Panc1 (cell line): ENCODE measurements at places on chromosomes 11 and 22.

GRCh38 chr11:120063686-120064340 is 74.1 kb downstream of the TRIM29 start:
- H3K27ac ChIP-seq: no peak overlapping the region
- H3K4me1 ChIP-seq: no peaks in the 10 kb centered on the region
- H3K4me3 ChIP-seq: no peak overlapping the region
- no peaks in the 10 kb centered on the region for H3K36me3 ChIP-seq
- H3K27me3 ChIP-seq: peaks cover 26% of the 10 kb centered on the region

DNA sequence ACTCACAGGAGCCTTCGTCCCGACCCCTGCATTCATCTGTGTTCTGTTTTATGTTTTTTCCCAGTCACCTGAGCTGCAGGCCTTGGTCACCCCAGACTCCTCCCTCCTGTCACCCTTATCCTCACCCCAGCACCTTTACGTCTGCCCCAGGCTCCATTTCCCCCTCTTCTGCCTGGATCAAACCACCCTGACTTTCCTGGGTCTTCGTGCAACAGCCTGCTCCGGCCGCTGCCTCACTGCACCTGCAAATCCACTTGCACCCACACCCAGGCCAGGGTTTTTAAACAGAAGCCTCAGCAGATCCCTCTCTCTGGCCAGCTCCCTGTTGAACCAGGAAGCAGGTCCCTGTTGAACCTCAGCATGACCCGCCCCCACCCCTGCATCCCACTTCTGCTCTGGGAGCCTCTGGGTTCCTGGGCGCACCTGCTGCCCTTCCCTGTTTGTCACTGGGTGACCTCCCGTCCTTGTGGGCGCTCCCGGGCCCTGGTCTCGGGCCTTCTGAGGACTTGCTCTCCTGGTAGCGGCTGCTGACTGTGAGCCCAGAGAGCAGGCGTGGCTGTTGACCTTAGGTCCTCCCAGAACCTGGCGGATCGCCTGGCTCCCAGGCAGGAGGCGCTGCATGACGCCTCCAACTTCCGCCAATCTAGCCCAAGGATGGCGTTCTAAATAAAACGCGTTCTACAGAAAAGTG is 12.8 kb downstream of the MAPK8IP2 start:
- H3K36me3 ChIP-seq: no peaks in the 10 kb centered on the region
- H3K4me3 ChIP-seq: no peak overlapping the region
- no peak for DNase-seq
- no peaks in the 10 kb centered on the region for H3K27me3 ChIP-seq
- H3K4me1 ChIP-seq: peaks cover 7% of the 10 kb centered on the region; the same call in 1 of the 2 replicates

DNA sequence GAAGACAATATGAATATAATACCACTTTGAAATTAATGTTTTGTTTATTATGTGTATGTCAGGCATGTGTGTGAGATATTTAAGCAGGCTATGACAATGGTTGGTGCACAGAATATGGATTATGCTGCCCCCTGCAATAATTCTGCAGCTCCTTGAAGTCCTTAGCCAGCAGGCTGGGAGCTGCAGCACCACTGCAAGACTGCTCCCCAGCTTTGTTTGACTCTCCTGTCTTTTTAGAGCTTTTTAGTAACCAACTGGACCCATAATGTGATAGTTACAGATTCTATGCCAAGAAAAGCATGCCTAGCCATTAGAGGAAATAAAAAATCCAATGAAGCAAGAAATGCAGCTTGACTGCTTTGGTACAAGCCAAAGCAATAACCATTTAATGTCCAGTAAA is 535.1 kb downstream of the TMEM135 start:
- H3K36me3 ChIP-seq: no peaks in the 10 kb centered on the region
- H3K27ac ChIP-seq: no peak overlapping the region
- H3K27me3 ChIP-seq: no peaks in the 10 kb centered on the region
- no peak for DNase-seq
- H3K4me1 ChIP-seq: no peaks in the 10 kb centered on the region

- H3K27me3 ChIP-seq: peaks cover under 1% of the 10 kb centered on the region; the same call in 1 of the 2 replicates
- H3K4me1 ChIP-seq: no peaks in the 10 kb centered on the region
- H3K4me3 ChIP-seq: no peak overlapping the region
- no peak overlapping the region for H3K27ac ChIP-seq
- DNase-seq: no peak
Measured at GRCh38 chr11:133137939-133138338, 394.4 kb downstream of the OPCML start.

GRCh38 chr11:3745161-3745560 is 52.2 kb downstream of the NUP98 start:
- H3K36me3 ChIP-seq: peaks cover 57% of the 10 kb centered on the region
- no peaks in the 10 kb centered on the region for H3K4me1 ChIP-seq
- no peaks in the 10 kb centered on the region for H3K27me3 ChIP-seq
- H3K27ac ChIP-seq: no peak overlapping the region

DNA sequence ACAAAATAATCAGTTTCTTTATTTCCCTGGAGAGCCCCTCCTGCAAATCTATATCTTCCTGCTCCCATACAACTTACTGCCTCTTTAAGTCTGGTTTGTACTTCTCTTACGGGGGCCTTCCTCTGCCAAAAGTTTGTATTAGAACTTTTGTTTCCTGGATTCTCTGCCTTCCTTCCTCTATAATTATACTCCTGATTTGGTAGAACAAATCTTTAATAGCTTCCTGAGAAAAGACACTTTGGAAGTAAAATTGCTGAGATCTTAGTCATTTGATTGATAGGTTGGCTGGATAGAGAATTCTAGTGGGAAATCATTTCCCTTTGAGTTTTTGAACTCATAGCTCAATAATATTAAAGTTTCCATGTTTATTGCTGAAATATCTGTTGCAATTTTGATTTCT is 499.2 kb downstream of the RAB38 start:
- H3K4me1 ChIP-seq: no peaks in the 10 kb centered on the region
- no peak for DNase-seq
- no peak overlapping the region for H3K27ac ChIP-seq
- H3K36me3 ChIP-seq: no peaks in the 10 kb centered on the region
- no peak overlapping the region for H3K4me3 ChIP-seq
